ENCODE measurements at places on chromosomes 2 and 18. TPM values are rescaled to one million over a fixed set of nuclear protein-coding genes. Genes with fewer than 3 reads are reported as not detected.

GRCh38 chr18:55511277-55511676, 76.7 kb downstream of the TCF4 start:
- DNase-seq, result no peak

- no peak for DNase-seq
These were observed 296.2 kb upstream of the SMIM21 start for GRCh38 chr18:75723521-75724340.

- peak; percentile 47 for DNase-seq
These were observed 28.0 kb upstream of the SCYGR1 start for GRCh38 chr2:227415538-227416424.

GRCh38 chr2:236661762-236662110, 92.1 kb downstream of the ACKR3 start:
- DNase-seq, result no peak

GRCh38 chr2:260507-261161, 3.2 kb downstream of the SH3YL1 start:
- peak; percentile 16 for DNase-seq

DNA sequence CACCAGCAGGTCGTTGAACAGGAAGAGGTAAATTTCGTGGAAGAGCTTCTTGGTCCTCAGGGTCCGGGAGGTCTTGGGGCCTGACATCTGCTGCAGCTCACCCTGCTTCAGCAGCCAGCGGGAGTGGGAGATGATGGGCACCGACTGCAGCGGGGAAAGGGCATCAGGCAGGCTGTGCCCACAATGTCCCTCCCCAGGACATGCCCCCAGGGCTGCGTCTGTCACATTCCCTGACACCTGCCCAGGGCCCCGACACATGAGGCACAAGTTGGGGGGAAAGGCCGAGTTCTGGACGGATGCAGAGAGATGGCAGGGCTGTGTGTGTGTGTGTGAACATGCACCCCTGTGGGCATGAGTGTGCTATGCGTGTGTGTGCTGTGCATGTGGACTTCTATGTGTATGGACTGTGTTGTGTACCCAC, 13.9 kb downstream of the SNORC start:
- DNase-seq, result no peak

DNA sequence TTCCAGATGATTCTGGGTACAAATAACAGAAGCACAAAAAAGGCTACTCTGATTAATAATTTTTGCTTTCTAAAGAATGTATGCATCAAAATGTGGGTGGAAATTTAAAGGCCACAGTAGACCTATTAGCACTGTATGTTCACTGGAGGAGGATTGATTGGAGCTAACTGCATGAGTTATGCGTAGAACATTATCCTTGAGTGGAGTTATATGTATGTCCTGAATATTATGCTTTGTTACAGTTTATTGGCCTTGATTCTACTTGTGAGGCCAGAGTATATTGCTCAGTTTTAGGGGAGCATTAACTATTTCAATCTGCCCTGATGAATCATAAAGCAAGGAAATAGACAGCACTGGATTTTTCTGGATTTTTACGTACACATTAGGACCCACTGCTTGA, 87.9 kb downstream of the CDCA7 start:
- no peak for DNase-seq

DNA sequence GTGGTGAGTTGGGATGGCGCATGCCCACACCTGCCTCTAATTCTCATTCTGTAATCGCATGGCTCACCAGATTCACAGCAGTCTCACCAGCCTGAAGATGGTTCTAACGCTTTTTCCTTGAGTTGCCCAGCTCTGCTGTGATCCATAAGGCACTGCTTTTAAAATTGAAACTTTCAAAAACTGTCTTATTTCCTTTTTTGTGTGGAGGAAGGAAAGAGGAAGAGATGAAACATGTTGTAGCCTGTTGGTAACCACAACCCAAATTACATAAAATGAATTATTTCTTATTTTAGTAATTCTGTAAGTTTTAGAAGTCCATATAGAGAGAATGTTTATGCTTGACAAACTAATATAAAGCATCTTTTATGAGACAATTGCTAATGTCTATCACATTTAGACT, 165.4 kb downstream of the RBM43 start:
- DNase-seq, result no peak

DNA sequence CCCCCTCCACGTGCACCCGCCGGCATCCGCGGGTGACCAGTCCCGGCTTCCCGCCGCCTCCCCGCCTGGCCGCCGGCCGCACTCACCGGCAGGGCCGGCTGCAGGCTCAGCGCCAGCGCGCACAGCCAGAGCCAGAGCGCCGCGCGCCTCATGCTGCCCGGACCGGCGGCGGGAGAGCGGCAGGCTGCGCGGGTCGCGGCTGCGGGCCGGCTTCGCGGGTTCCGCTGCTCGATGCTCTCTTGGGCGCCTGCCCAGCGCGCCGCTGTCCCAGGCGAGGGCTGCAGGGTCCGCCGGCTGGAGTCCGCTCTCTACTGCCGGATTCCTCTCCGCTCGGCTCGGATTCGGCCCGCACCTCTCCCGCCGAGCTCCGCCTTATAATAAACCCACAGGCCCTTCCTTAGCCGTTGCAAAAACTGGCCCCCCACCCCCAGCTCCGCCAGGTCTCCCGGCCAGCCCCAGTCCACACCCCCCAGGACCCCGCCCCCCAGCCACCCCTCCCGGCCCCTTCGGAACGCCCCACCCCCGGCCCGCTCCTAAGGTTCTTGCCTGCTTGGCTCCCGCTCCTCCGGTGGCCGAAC, at the start of gene SDC1:
Gene SDC1 (minus strand): TSS at position 415 of the 578 bp plus-strand sequence. CDS start 263 bp downstream, at position 152.
- no peak for DNase-seq

- no peak for DNase-seq
These were observed 971.8 kb upstream of the ACVR2A start for GRCh38 chr2:146873056-146873455.

GRCh38 chr2:143936848-143937722, 582.8 kb downstream of the ZEB2 start:
- DNase-seq, result no peak

DNA sequence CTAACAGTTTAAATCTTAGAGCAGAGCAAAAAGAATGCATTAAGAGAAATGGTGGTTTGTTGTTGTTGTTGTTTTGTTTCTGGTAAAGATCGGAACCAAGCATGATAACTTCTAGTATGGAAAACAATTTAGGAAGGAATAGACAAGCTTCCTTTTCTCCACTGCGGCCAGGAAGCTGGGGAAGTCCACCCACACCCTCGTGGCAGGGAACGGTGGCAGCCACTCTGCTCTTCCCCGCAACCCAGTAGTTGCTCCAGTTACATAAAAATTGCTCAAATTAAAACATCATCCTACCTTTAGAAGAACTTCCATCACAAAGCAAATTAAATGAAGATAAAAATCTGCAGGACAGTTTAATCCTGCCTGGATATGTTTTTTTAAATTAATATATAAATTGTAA, 113.0 kb downstream of the RBMS1 start:
- DNase-seq, result no peak

DNA sequence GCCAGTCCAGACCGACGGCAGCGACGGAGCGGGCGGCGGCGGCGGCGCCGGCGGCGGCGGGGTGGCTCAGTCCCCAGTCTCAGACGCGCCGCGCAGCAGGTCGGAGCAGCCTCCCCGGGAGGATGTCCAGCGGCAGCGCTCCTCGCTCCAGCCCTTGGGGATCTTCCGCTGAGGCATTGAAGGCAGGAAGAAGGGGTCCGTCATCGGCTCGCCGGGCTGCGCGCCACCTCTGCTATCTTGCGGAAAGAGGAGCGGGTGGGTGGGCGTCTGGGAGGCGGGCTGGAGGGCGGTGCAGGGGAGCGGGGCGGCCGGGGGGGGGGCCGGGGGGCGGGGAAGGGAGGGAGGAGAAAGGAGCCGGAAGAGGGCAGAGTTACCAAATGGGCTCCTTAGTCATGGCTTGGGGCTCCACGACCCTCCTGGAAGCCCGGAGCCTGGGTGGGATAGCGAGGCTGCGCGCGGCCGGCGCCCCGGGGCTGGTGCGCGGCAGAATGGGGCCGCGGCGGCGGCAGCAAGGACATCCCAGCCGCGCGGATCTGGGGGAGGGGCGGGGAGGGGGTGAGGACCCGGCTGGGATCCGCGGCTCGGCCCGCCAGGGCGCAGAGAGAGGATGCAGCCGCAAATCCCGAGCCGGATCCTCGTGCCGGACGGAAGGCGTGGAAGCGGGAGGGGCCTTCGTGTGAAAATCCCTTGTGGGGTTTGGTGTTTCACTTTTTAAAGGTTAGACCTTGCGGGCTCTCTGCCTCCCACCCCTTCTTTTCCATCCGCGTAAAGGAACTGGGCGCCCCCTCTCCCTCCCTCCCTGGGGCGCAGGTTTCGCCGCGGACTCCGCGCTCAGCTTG, at the start of gene NETO1:
Gene NETO1 (minus strand): TSS at position 242 of the 839 bp plus-strand sequence. CDS start 696 bp downstream, outside the sequence.
- DNase-seq, result no peak

GRCh38 chr2:188367164-188367563, 75.5 kb downstream of the GULP1 start:
- no peak for DNase-seq

- peak; percentile 2 for DNase-seq
These were observed 126.7 kb upstream of the CYP26B1 start for GRCh38 chr2:72274380-72274797.

DNA sequence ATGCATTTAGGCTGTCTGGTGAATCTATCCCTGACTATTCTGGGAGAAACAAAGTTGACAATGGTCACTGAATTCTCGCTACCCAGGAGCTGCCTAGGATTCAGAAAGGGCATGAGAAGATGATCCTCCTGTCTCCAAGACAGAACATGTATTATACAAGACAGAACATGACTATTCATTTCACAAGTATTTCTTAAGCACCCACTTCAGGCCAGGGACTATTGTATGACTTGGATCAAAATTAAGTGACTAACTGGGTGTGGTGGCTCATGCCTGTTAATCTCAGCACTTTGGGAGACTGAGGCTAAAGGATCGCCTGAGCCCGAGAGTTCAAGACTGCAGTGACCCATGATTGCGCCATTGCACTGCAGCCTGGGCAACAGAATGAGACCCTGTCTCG, 235.8 kb upstream of the RAB12 start:
- DNase-seq, result no peak

DNA sequence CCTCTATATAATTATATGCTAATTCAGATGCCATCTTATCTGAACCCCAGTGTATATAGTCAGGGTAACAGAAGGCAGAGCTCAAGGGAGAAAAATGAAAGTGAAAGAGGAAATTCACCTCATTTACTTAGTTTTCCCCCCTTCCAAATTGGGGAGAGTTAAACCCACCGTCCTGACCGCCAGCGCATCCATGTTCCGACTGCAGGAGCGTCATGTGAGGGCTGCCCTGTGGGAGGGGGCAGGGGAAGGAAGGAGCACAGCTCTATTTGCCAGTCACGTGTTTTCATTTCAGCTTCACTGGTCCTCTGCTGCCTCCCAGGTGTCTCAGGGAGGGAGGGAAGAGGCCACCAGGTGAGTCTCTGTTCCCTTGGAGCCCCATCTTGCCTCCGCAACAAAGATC, 13.2 kb downstream of the CNNM4 start:
- no peak for DNase-seq

- no peak for DNase-seq
These were observed 80.4 kb upstream of the WDR75 start for GRCh38 chr2:189360861-189361260.

DNA sequence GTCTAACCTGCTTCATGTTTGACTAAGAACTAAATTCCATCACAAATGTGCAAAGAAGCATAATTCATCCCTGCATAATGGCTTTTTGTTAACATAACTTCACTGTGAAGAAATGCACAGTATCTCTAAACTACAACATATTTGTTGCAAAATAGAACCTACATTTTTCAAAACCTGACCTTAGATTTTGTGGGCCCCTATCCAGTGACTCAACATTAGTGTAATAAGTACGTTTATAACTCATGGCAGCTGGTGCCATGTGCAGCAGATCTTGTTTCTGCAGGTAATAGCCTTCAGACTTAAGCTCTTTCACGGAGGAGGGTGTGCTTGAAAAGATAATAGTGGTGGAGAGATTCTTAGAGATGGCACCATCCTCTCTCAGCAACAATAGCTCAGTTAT, 28.6 kb upstream of the VWC2L start:
- no peak for DNase-seq

Gene EVX2
- not detected for total RNA-seq

Gene CXCR1
- total RNA-seq, result not detected

Gene PAX8
- total RNA-seq, result 3.4 TPM

Gene CAVIN2
- total RNA-seq, result 0.84 TPM

Gene UGT1A5
- total RNA-seq, result 3.1 TPM

Gene NPPC
- total RNA-seq, result not detected

Gene IL36B
- total RNA-seq, result not detected

All from HT-29 (cell line).